ENCODE measurements at places on chromosomes 7 and 10. TPM values are rescaled to one million over a fixed set of nuclear protein-coding genes. Genes with fewer than 3 reads are reported as not detected.

- H3K27ac ChIP-seq: no peak overlapping the region
- no peak overlapping the region for H3K4me3 ChIP-seq
- no peak for DNase-seq
- peaks cover 11% of the 10 kb centered on the region for H3K36me3 ChIP-seq
- peaks cover 21% of the 10 kb centered on the region for H3K27me3 ChIP-seq
These were observed 5.9 kb downstream of the SAP25 start for GRCh38 chr7:100567751-100568175.

DNA sequence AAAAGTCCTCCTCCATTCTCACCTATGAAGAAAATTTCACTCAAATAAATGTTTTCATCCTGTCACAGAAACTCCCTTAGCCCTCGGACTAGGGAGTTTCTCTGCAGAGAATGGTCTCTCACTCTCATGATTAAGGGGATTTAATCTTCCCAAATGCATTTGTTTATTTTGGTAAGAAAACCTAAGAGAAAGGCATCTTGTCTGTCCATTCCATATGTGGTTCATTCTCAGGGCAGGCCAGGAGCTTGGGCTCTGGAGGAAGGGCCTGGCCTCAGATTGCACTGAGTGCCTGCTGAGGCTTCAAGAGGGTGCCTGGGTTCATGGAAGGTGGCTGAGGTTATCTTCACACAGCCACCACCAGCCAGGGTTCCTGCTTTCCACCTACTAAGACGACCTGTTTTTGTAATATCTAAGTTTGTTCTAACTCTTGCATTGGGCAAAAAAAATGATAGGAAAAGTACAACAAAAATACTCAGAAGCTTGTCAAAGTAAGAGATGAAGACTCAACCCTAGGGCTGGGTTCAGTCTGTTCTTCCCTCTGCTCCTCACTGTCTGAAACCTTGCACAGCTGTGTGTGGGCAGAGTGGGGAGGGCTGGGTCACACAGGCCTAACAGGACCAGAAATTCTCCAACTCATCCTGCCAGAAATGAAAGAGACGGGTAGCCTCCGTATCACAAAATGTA lies 186.7 kb downstream of the CXCL12 start:
- no peak overlapping the region for H3K4me3 ChIP-seq
- no peak overlapping the region for H3K27ac ChIP-seq
- H3K27me3 ChIP-seq: no peaks in the 10 kb centered on the region
- H3K36me3 ChIP-seq: no peaks in the 10 kb centered on the region

- H3K36me3 ChIP-seq: no peaks in the 10 kb centered on the region
- no peak overlapping the region for H3K4me3 ChIP-seq
- no peak overlapping the region for H3K27ac ChIP-seq
- no peaks in the 10 kb centered on the region for H3K4me1 ChIP-seq
- no peak for DNase-seq
- H3K27me3 ChIP-seq: no peaks in the 10 kb centered on the region
These were observed 43.2 kb downstream of the SH2D4B start for GRCh38 chr10:80580638-80581468.

DNA sequence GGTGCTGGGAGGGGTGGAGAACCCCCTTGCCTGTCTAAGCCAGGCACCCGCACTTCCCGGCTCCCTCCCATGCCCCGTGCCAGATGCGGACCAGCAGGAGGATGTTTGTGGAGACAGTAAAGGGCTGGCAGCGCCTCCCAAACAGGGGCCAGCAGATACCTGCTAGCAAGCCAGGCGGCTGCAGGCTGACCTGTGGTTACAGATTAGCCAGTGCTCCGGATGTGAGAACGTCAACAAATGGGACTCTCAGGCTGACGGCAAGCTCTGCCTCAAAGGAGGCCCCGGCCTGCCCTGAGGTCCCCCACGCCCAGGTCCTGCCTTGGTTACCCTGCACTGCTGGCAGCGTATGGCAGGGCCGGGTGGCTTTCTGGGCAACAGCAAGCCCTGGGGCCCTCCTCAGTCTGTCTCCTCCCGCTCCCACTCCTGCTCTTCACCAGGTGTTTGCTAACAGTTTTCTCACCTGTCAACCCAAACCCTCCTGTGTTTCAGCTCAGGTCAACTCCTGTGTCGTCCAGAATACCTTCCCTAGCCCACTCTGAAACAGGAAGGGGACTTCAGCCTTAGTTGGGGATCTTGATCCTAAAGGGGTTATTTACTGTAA lies 85.4 kb downstream of the NEURL1 start:
- H3K4me3 ChIP-seq: no peak overlapping the region
- H3K27me3 ChIP-seq: no peaks in the 10 kb centered on the region
- DNase-seq: no peak
- H3K27ac ChIP-seq: no peak overlapping the region
- H3K4me1 ChIP-seq: peaks cover 1% of the 10 kb centered on the region

DNA sequence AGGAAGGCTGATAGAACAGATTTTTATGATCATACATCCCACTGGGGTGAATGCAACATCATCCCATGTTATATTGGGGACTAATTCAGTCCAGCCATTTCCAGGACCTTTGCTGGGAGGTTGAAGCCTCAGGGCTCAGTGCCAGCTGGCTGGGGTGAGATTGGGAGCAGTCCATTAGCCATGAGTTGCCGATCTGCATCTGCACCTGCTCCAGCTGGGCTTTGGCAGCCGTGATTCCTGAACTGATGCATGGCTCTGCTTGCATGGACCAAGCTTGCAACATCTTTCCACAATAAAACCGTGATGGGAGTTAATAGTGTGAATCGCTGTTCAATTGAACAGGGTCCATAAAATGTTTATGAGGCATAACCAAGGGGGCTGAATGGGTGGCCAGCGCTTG lies 346.9 kb downstream of the TYW1 start:
- H3K27me3 ChIP-seq: no peaks in the 10 kb centered on the region
- DNase-seq: no peak
- no peak overlapping the region for H3K4me3 ChIP-seq
- no peaks in the 10 kb centered on the region for H3K4me1 ChIP-seq

DNA sequence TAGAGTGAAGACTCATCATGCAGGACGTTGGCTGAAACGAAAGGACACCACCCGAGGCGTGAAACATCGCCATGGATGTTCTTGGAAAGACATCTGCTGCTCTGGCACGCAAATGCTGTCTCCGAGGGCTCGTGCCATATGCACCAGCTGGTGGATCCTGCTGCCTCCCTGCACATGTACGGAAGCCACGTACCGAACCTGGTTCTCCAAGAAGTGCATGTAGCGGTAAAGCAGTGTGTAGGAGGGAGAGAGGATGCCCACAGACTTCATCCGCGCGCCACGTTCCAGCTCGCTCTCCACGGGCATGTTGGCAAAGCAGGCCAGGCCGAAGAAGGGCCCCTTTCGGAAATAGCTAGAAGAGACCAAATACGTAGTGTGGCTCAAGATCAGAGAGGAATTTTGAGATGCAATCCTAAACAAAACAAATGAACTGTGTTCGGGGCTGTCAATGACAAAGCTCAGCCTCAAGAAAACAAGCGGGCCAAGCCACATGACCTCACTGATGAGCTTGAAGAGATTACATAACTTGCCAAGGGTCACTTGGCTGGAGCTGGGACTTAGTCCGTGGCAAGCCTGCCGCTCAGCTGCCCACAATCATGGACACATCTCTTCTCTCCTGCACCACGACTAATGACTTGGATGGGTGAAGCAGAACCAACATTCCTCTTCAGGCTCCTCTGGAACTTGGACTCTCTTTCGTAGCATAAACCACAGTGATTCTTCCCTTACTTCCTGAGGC lies 16.5 kb downstream of the DENND11 start:
- H3K4me3 ChIP-seq: no peak overlapping the region
- DNase-seq: no peak
- no peaks in the 10 kb centered on the region for H3K27me3 ChIP-seq

DNA sequence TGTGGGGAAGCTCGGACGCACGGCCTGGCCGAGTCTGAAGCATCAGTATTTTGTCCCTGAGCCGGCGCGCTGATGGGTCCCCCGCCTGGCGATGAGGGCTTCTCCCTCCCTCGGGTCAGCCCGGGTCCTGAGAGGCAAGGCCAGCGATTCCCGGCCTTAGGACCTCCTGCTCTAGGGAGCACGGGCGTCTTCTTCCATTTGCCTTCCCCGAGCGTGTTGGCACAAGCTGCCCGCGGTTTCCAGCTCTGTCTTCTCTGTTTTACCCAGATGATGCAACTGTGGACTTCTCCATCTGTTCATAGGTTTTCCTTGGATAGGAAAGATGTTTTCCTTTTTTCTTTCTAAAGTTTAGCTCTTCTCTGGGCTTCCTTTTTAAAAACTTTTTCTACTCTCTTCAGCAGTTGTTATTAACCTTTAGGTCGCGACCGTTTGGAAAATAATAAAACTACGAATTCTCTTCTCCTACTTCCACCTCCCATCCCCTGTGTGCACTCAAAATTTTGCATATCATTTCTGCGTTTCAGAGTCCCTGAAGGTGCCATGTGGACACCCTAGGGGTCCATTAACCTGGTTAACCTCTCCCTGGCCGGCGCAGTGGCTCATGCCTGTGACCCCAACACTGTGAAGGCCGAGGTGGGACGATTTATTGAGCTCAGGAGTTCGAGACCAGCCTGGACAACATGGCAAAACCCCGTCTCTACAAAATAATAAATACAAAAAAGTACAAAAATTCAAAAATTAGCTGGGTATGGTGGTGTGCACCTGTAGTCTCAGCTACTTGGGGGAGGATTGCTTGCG lies 1.4 kb upstream of the SLC25A28 start:
- no peaks in the 10 kb centered on the region for H3K36me3 ChIP-seq
- DNase-seq: no peak
- H3K4me3 ChIP-seq: peak overlapping the region; percentile 90
- peaks cover 7% of the 10 kb centered on the region for H3K27me3 ChIP-seq
- H3K4me1 ChIP-seq: peaks cover 8% of the 10 kb centered on the region

DNA sequence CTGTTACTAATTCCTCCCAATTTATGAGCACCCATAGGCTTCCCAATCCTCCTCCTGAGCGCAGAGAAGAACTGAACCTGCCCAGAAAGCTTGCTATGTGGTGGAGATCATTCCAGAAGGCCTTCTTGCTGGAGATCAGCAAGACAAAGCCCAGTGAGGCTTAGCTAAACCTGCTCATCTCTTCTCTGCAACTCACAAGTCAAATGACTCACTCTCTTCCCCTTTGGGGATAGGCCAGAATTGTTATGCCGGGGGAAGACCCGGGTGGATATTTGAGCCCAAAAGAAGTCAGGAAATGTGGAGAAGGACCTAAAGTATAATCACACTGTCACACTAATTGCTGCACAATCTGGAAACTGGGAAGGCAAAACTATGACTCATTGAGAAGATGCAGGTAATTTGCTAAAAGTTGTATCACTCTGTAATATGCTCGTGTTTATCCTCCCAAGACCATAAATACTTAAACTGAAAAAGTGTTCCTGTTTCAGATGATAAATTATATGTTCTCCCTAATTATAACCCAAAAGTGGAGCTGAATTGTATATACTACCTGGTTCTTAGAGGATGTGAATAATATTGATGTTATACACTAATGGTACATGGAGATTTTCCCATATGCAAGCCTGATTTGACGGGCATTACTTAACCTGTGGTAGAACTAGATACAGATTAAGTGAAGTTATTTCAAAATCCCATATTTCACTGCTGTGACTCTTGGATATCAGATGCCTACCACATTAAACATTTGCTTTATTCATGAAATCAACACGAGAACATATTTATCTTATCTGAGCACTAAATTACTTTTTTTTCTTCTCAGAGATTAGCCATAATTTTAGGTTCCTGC lies 6.4 kb downstream of the NEBL start:
- H3K27ac ChIP-seq: no peak overlapping the region
- no peaks in the 10 kb centered on the region for H3K27me3 ChIP-seq
- H3K4me3 ChIP-seq: no peak overlapping the region
- no peaks in the 10 kb centered on the region for H3K4me1 ChIP-seq
- no peak for DNase-seq
- no peaks in the 10 kb centered on the region for H3K36me3 ChIP-seq

DNA sequence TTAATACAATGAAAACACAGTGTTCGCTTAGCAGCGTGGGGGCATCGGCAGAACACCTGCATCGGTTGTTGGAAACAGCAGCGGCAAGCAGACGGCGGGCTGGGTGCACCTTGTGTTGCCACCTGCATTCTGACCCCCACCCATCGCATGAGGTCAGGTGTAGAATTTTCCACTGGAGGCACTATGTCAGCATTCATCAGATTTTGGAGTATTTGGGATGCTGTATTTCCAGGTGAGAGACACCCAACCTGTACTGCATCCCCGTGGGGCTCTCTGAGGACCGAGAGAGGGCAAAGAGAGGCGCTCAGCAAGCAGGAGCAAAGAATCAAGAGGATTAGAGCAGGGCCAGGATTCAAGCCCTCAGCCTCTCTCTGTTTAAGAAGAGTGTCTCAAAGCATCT lies 116.4 kb upstream of the MGMT start:
- no peak overlapping the region for H3K27ac ChIP-seq
- H3K36me3 ChIP-seq: no peaks in the 10 kb centered on the region
- no peaks in the 10 kb centered on the region for H3K27me3 ChIP-seq

- H3K4me1 ChIP-seq: no peaks in the 10 kb centered on the region
- no peak for DNase-seq
- peaks cover 11% of the 10 kb centered on the region for H3K36me3 ChIP-seq
- H3K27me3 ChIP-seq: no peaks in the 10 kb centered on the region
These were observed 148.4 kb upstream of the KAT6B start for GRCh38 chr10:74677951-74678350.

- no peaks in the 10 kb centered on the region for H3K36me3 ChIP-seq
- DNase-seq: no peak
- peak overlapping the region; percentile 89 for H3K27ac ChIP-seq
- H3K27me3 ChIP-seq: peaks cover 3% of the 10 kb centered on the region
- peaks cover 59% of the 10 kb centered on the region for H3K4me1 ChIP-seq
These were observed 737 bp downstream of the ZMIZ1 start for GRCh38 chr10:79069325-79070080.

DNA sequence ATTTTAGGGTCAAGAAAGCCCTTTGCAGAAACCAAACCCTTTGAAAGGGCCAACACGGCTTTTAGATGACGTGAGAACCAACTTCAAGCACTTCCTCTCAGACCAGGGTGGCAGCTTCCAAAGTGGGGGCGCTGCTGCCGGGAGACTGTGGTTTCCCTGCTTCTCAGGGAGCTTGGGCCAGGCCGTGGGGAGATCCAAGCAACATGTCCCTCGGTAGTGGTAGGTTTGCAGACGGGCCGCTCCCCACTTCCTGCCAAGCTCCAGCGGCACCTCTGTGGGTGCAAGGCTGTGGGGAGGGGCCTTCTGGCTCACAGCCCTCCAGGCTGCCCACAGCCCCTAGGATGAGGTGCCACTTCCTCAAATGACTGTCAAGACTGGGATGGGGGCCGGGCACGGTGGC lies 132.4 kb downstream of the FAM53B start:
- no peaks in the 10 kb centered on the region for H3K27me3 ChIP-seq
- DNase-seq: no peak
- peaks cover 20% of the 10 kb centered on the region for H3K36me3 ChIP-seq
- H3K4me1 ChIP-seq: peaks cover 38% of the 10 kb centered on the region
- peak overlapping the region; percentile 82 for H3K27ac ChIP-seq

The ICA1 gene
- total RNA-seq: 6.3 TPM

The EPDR1 gene
- total RNA-seq: 10.7 TPM
